ENCODE measurements at places on chromosomes 6 and 20.

- DNase-seq = no peak
These were observed 315.1 kb downstream of the CDH4 start for GRCh38 chr20:61567204-61567603.

DNA sequence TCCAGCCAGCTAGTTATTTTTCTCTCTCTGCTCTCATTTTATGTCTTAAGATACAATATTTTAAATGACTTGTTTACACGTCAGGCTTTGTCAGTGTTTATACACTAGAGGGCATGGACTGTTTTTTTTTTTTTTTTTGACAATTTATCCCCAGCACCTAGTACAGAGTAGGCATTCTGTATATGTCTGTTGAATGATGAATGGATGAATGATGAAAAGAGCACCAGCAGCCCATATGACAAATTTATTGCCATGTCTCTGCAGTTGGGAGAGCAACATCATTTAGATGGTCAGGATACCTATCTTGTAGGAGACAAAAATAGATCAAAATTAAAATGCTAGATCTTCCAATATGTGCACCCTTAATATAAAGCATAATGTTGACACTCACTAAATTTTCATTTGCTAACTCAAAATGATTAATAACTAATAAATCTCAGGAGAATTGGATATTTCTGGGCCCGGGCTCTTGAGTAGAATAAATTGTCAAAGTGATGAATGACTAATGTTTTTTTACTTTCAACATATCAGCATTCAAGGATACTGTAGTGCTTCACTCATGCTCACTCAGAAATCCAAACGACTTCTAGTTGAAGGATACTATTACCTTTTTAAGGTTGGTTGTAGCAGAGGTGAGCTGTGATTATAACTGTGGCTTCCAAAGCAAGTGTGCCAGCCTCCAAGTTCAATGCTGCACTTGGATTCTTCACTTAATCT is 200.0 kb downstream of the PHACTR1 start:
- DNase-seq = no peak

DNA sequence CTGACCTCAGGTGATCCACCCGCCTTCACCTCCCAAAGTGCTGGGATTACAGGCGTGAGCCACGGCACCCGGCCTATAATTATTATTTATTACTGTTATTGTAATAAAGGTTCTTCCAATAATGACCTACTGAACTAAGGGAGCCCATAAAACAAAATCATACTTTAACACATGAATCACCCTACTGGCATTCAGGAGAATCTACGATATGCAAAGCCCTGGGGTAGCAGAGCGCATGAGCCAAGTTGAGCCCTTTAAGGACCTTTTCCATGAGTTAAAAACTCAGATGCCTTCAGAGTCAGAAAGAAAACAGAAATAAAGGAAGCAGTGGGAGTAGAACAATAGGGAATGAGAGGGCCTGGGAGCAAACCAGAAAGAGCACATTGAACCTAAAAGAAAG is 41.5 kb downstream of the SNRPB start:
- DNase-seq = no peak

DNA sequence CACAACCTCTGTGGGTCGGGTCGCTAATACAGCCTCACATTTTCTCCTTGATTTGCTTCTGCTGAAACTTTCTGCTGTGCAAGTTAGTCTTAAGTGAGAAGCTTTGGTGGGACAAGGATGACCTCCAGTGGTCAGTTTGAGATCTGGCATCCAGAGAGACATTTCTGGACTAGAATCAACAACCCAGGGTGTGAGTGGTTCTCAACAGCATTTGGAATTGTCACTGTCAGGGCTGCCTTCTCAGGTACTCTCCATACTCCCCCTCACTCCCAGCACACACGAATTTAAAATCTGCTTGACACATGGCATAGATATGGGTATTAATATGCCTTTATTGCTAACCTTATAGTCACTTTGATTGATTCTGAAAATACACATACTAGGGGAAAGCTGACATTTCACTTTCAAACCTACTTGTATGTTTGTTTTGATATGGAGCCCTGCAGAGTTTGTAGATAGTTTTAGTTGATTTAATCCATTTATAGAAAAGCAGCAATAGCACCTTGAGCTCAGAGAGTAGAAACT is 13.2 kb downstream of the OTOR start:
- DNase-seq = peak; percentile 46

GRCh38 chr20:8661229-8661952 is 407.5 kb upstream of the PLCB4 start:
- DNase-seq = no peak

- DNase-seq = no peak
These were observed 211.2 kb downstream of the C6orf118 start for GRCh38 chr6:165098165-165098564.

DNA sequence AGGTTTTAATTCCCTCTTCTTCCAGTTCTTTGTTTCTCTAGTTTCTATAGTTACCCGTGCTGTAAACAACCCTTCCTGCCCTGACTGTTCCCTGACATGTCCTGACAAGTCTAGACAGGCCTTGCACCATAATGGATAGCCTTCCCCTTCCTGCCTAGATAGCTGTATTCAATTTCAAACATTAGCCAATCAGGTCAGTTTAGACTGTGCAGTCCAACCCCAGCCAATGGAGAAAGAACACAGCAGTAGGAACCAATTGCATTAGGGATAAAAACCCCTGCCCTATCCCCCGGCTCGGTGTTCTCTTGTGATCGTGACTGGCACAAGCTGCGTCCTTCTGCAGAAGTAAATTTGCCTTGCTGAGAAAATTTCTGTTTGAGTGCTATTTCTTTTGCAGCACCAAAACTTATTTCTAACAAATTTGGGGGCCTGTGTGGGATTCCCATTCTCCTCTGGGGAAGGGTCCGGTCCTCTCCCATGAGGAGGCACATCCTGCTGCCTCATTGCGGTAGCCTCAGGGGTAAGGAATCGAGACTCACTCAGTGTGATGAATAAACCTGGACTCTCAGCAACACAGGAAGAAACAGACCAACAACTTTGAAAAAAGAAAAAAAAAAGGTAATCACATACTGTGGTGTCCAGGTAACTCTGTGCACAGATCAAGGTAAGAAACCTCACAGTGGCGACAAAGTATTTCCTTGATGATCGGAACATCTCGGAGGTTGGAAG is 248.7 kb upstream of the ECI2 start:
- DNase-seq = no peak

GRCh38 chr6:17202526-17202925 is 78.6 kb upstream of the RBM24 start:
- DNase-seq = no peak

DNA sequence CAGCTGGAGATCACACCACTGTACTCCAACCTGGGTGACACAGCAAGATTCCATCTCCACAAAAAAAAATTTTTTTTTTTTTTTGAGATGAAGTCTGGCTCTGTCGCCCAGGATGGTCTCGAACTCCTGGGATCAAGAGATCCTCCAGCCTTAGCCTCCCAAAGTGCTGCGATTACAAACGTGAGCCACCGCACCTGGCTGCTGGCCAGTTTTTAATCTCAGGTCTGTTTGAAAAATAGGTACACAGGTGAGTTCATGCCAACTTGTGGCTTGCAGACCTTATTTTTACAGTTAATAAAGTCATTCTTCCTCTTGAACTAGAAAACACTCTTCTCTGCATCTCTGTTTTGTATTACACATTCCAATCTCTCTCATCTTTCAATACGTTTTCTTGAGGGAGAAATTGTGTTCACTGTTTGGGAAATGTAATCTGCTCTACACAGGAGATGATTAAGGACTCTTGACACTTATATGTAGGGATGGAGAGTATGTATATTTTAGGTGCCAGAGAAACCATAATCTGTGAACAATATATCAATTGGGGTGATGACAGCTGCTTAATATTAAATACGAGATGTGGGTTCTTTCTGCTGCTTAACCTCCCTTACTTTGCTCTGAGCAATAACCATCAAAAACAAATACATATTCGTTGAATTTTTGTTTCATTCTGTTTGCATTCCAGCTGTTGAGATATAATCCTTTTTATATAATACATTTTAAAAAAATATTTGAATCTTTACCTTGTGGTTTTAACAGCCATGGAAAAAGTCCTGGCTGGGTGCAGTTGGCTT is 17.7 kb upstream of the RIPOR3 start:
- DNase-seq = peak; percentile 93

- DNase-seq = no peak
These were observed 242.3 kb upstream of the SUPT3H start for GRCh38 chr6:45619994-45620471.

DNA sequence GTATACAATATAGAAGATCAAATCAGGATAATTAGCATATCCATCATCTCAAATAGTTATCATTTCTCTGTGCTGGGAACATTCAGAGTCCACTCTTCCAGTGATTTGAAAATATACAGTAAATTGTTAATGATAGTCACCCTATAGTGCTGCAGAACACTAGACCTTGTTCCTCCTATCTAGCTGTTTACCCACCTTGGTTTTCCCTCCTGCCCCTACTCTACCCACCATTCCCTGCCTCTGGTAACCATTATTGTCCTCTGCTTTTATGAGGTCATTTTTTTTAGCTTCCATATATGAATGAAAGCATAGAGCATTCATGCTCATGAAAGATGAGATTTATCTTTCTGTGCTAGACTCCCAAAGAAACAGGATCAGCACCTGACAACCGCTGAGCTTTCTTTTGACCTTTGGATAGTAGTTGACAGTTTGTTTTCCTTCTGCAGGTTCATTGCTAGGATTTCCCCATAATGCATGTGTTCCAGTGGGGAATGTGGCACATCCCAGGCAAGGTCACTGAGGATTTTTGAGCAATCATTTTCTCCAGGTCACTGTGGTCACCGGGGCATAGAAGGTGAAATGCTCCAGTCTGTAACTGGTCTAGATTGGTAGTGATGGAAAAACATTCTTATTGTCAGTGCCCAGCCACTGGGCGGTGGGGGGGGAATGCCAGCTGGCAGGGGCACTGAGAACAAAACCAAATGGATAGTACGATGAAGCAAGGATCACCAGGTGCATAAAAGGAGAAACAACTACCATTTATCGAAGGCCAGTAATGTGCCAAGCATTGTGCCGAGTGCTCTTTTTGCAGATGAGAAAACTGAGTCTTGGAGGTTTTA is 33.6 kb upstream of the BCAS1 start:
- DNase-seq = no peak

- no peak for DNase-seq
These were observed 89.1 kb upstream of the THBS2 start for GRCh38 chr6:169342710-169343109.

- no peak for DNase-seq
These were observed 150.2 kb upstream of the SNX9 start for GRCh38 chr6:157672726-157673412.

GRCh38 chr6:143784316-143784715 is 58.8 kb upstream of the LTV1 start:
- no peak for DNase-seq

DNA sequence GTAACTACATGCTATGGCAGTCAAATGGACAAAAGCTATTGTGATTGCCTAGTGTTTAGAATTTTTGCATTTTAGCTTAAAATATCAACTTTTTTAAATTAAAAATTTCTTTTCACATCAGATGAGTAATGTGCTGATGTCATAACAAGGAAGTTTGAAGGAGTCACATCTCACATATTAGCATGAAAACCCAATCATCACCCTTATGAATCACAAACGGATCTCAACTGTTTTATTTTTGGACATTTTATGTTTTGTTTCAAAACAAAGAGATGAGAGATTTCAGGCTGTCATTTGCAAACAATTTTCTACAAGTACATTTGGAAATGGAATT is 53.6 kb upstream of the TRERF1 start:
- DNase-seq = no peak

DNA sequence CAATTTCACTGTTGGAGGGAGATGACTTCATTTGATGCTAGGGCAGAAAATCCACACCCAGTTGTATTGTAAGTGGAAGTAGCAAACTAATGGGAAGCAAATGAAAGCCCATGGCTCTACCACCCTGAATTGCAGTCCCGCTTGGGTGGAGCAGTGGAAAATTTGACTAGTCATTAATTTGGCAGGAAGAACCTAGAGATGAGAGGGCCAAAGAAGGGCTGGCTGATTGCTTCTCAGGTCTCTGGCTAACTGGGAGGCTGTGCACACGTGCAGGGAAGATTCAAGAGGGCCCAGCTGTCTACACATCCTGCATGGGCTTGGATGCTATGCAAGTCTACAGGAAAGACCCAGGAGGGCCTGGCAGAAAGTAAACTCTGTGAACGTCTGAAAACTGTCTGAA is 466.2 kb downstream of the TFAP2A start:
- DNase-seq = no peak

GRCh38 chr20:20456741-20457140 is 88.8 kb downstream of the INSM1 start:
- no peak for DNase-seq

All from T47D (cell line).